Stromal cell of bone marrow (primary cell): ENCODE measurements at places on chromosomes 7 and 10.

DNA sequence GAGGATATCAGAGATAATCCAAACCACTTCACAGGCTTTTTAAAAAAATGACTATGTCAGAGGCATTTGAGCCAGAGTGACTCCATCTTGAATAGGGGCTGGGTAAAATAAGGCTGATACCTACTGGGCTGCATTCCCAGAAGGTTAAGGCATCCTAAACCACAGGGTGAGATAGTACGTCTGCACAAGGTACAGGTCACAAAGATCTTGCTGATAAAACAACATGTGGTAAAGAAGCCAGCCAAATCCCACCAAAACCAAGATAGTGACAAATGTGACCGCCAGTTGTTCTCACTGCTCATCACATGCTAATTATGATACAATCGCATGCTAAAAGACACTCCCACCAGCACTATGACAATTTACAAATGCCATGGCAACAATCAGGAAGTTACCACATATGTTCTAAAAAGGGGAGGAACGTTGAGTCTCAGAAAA is 177.5 kb downstream of the RAPGEF5 start:
- no peak for DNase-seq

DNA sequence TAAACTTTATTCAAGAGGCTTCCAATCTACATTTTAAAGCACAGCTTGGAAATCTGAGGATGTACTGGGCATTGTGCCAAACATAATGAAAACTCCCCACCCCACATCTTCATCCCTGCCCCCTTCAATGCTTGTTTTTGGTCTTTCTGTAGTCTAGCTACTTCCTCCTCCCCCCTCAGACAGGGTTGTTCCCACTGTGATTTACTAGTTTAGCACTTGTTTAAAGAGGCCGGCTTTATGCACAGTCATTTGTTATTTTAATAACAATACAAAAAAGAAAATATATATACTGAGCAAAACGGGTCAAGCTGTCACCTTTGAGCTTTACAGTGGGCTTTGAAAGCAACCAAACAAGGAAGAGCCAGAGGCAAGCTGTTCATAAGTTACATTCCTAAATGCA is 132.6 kb downstream of the CHRM2 start:
- no peak for DNase-seq

- no peak for DNase-seq
These were observed 22.6 kb upstream of the OGDHL start for GRCh38 chr10:49784681-49785080.

DNA sequence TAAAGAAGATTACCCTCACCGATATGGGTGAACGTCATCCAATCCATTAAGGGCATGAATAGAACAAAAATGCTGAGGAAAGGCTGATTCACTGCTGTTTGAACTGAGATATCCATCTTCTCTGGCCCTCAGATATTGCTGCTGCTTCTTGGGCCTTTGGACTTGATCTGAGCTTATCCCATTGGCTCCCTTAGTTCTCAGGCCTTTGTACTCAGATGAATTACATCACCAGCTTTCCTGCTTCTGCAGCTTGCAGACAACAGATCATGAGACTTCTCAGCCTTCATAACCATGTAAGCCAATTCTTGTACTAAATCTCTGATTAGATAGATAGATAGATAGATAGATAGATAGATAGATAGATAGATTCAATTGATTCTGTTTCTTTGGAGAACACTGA is 40.2 kb downstream of the CYCS start:
- no peak for DNase-seq

GRCh38 chr7:145431834-145432233 is 596.0 kb upstream of the TPK1 start:
- no peak for DNase-seq

DNA sequence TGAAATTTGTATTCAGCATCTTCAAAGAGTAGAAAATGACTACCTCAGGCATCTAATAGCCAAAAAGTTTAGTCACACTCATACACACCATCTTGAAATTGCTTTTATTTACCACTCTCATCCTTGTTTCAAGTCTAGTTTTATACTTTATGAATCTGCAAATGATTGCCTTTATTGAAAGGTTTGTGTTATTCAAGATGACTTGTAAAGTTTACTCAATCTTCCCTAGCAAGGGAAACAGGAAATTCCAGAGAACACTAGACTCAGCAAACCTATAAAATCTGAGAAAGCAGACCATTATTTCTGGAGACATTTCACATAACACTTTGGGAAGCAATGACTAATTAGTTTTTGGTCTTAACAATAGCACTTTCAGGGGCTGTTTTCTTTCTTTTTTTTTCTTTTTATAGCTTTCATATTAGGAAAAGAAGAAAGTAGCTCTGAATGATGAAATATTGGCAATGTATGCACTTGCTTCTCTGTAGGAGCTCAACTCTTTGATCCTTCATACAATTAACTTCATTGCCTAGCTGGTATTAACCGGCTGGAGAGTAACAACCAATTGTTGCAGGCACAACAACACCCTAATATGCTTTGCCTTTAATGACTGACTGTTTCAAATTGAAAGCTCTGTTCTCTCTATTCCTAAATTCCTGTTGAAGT is 68.9 kb upstream of the HDAC9 start:
- DNase-seq, result no peak

DNA sequence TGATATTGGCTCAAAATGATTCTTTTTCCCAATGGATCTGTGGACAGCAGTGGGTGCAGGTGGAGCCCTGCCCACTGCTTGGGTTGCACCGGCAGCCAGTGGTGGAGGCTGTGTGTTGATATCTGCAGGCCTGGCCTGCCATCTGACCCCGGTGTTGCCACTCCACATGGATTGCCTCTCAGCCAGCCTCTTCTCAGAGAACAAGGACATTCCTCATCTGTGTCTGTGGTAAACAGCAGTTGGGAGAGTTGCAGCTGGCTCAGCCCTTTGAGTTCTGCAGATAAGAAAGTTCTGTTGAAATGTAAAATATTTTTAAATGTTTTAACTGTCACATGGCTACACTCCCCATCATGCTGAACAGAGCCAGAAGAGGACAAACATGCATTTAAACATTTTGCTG is 374.9 kb upstream of the CELF2 start:
- no peak for DNase-seq

DNA sequence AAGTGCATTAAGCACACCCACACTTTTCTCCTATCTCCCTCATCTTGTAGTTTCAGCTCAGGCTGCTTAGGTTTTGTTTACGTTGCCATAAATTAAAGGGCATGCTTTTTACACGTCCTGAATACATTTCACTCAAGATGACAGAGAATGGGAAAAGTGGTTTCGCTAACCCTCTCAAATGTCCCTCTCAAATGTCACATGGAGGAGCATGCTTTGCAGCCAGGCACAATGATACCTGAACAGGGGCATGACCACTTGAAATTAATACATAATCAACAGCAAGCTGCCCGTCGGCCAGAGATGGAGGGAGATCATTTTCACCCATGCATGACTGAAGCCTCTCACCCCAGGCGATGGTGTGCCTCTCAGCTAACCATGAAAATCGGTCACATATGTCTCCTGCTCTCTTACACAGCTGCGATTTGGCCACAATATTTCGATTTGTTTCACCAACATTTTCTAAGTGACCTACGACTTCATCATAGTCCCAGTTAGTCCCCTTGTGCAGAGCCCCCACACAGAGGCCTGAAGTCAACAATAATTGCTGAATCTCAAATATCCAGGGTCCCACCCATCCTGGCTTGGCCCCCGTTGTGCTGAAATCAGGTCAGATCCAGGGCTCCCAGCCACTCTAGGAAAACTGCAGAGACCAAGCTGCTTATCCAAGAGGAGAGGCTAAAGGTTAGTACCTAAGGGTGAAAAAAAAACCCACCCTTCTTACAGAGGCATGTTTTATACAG is 373.9 kb upstream of the NFE2L3 start:
- no peak for DNase-seq

DNA sequence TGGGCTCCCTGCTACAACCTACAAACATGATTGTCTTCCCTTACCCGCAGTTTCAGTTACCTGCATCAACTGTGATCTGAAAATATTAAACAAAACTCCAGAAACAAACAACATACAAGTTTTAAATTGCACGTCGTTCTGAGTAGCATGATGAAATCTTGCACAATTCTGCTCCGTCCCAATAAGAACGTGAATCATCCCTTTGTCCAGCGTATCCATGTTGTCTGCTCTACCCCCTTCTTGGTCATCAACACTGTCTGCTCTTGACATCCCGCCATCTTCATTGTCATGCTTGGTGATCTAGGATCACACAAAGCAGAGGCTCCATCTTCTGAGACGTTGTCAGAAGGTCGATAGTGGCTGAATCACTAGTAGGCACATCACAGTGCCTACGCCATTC is 53.9 kb downstream of the ACADSB start:
- no peak for DNase-seq
